Activated B cell treated with CpG ODN at 0.5 μM for 24 hours (primary cell): ENCODE measurements at places on chromosomes 5 and 9.
A peak's percentile ranks its signal among the peaks of the same experiment; 100 is the strongest.

DNA sequence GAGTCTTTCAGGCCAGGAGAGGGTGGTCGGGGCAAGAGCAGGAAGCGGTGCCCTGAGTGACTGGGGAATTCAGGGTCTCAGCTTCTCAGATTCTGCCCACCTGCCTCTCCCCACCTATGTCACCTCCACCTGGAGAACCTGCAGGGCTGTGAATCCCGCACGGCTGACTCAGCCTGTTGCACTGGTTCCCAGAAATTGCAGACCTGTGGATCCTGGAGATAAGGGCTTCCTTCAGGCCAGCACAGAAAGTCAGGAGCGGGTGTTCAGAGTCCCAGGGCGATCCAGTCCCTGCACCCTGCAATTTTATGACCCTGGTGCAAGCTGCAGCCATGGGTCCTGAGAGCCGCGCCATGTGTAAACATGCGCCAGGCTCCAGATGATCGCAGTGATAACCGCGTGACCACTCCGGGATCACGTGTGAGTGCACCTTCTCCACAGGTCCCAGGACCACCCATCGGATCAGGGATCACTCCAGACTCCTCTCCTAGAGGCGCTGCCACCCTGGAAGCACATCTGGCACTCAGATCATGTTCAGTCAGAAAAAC lies 17.8 kb downstream of the IRX4 start:
- DNase-seq, result no peak

DNA sequence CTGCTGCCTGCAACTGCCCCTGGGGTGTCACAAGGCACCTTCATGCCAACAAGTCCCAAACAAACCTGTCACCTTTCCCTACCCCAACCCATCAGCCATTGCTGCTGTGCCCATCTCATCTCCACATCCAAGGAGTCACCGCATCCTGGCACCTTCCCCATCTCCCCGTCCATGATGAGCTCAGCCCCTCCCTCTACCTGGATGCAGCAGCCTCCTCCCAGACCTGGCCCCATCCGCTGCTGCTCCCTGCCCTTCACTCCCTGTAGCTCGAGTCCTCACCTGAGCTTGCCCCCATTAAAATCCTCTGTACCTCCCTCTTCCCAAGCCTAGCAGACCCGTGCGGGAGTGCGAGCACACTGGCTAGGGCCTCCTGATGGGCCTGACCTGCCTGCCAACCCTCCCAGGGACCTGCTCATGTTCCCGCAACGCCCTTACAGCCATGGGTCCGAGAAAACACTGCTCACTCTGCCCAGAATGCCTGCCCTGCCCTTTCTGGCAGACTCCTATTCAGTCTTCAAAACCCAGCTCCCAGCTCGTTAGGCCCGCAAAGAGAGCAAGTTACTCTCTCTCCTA lies 110.6 kb downstream of the ADAMTS2 start:
- no peak for DNase-seq

DNA sequence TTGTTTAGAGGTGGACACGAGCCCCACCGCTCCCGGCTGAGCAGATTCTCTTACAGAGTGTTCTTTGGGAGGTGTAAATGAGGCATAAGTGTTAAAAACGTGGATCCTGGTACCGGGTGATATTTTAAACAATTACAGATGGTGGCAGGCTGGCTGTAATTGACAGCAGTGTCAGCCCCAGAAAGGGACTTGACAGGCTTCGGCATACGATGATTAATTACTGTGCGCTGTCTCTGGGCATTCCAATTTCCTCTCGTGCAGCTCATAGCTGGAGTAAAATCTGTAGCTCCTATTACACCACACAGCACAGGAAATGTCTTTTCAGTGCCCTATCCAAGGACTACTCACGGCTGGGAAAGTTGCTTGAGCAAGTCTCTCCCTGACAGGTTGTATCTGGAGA lies 305.4 kb upstream of the IRX2 start:
- no peak for DNase-seq

DNA sequence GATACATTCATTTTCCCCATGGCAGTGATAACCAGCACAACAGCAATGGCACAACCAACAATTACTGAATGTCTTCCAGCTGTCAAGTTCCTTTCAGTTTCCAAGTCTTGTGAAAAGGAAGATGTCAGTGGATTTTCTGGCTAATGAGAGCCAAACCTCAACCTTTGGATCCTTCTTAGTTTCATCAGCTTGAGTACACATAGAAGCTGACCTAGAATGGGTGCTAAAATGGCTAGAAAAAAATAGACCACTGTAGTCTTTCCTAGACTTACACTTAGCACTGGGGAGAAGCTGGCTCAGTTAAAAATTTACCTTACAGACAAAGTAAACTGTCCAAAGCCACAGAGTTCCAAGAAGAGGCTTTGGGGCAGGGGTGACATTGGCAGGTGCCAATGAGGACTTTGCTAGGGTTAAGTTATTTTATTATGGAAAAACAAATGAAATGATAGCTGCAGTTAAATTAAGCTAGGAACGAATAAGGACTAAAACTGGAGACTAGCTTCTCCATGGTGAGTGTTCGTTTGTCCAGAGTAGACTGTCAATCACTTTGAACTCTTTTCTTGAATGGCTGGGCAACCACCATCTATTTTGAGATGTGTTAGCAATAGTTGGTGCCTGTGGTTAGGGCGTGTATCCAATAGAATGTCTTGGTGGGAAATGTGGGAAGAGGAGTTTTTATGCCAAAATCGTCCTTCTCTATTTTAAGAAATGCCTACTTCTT lies 25.9 kb upstream of the TXN start:
- no peak for DNase-seq

DNA sequence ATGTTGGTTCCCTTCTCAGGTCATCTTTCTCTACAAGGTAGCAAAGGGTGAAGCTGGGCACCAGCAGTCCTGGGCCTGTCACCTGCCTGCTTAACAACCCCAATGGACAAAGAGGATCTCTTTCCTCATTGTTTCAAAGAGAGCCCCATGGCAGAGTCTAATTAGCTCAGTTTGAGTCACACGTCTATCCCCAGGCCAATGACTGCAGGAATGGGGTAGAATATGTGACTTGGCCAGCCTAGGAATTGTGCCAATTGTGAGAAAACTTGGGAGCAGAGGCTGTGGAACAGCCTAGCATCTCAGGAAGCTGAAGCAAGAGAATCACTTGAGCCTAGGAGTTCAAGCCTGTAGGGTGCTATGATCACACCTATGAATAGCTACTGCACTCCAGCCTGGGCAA lies 3.6 kb upstream of the RAPGEF1 start:
- DNase-seq, result no peak

DNA sequence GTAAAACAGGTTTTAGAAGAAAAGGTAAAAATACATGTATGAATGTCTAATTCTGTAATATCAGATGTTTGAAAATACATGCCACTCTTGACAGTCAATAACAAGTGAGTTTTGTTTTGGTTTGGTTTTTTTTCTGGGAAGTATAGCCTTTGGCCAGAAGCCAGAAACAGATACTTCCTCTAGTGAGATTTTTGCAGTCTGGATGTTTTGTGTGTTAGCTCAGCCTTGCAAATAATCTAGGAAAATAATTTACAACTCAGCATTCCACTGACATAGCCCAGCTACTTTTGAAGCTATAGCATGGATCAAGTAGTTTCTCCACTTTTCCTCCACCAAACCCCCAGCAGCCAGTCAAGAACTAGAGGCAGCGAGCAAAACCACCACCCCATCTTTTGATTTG lies 56.7 kb downstream of the SLC1A1 start:
- DNase-seq, result no peak

GRCh38 chr5:179559284-179560252 lies 9.2 kb downstream of the RUFY1 start:
- DNase-seq, result peak; percentile 64

DNA sequence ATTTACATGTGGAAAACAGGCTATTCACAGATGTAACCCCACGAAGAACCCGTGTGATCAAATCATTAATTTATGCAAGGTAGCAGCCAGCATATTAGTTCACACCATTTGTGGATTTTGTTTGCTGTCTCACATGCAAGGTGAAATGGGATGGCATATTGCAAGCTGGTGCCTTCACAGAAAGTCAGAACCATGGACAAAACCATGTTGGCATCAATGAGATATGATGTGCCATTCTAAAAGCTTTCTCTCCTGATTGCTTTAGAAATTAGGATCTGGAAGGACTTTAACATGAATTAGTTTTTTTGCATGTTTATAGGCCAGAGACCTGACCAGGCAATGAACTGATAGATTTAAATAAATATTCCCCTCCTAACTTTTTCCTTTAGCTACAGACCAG lies 129.3 kb downstream of the SEMA6A start:
- no peak for DNase-seq

- DNase-seq, result no peak
Observed at GRCh38 chr5:180213256-180213600, 4.2 kb upstream of the RASGEF1C start.

DNA sequence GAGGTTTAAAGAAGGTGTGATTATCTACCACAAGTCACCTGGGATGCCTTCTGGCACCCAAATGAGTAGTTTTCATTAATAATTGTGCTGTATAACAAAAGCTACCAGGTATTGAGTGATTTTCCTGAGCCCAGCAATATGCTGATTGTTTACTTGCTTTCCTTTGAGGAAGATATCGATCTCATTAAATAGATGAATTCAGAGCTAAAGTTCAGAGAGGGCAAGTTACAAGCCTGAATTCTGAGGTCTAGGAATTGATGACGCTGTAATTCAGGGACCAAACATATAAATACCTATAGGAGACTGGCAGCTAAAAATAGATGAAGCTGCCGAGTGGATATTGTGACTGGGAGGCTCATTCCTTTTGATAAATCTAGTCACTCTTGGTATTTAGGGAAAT lies 1.1 kb downstream of the ERCC6L2 start:
- DNase-seq, result no peak

DNA sequence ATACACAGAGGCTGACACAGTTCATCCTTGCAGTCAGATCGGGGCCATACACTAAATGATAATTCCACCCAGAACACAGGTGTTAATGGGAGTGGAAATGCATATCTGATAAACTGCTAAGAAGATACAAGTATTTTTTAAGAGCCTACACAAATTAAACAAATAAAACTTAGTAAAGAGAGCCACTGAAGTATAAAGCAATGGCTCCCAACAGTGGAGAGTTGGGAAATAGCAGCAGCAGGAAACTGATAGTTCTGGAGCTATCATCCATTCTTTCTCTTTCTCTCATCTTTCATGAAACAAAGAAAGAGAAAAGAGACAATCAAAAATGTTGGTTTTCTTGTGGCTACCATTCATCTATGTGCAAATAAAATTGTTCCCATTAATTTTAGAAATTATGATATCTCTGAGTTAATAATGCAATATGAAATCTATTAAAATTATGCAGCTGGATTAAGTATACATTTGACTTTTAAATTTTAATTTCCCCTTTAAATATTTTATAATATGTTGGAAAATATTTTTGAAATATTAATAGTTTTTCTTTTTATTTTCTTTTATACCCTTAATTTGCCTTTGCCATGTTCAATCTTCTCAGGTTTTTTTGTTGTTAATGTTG lies 120.8 kb downstream of the EMB start:
- DNase-seq, result no peak

GRCh38 chr5:82100303-82101077 lies 128.7 kb downstream of the ATG10 start:
- DNase-seq, result no peak

DNA sequence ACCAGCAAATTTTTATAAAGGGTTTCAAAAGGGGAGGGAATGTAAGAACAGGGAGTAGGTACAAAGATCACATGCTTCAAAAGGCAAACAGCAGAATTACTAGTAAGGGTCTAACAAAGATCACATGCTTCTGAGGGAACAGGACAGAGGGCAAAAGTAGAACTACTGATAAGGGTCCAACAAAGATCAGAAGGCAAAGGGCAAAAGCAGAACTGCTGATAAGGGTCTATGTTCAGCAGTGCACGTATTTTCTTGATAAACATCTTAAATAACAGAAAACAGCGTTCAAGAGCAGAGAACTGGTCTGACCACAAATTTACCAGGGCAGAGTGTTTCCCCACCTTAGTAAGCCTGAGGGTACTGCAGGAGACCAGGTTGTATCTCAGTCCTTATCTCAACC lies 469.5 kb upstream of the PIK3R1 start:
- DNase-seq, result no peak

DNA sequence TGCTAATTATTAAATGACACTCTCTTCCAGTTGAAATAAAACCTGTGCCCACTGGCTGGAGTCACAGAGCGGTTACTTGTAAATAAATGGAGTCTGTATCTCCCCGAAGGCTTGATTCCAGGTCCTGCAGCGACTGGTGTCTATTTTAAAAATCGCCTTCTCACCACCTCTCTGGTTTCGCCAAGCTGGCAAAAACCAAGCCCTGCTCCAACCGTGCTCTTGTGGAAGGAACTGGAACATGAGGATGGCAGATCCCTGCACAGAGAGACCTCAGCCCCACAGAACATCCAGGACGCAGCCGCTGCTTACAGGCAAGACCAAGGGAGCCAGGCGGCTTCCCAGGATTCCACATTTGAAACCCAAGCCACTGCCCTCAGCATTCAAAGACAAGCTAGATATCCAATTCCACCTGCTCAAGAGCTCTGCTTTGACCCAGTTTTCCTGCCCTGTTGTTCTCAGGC lies 15.0 kb downstream of the SEMA4D start:
- no peak for DNase-seq

DNA sequence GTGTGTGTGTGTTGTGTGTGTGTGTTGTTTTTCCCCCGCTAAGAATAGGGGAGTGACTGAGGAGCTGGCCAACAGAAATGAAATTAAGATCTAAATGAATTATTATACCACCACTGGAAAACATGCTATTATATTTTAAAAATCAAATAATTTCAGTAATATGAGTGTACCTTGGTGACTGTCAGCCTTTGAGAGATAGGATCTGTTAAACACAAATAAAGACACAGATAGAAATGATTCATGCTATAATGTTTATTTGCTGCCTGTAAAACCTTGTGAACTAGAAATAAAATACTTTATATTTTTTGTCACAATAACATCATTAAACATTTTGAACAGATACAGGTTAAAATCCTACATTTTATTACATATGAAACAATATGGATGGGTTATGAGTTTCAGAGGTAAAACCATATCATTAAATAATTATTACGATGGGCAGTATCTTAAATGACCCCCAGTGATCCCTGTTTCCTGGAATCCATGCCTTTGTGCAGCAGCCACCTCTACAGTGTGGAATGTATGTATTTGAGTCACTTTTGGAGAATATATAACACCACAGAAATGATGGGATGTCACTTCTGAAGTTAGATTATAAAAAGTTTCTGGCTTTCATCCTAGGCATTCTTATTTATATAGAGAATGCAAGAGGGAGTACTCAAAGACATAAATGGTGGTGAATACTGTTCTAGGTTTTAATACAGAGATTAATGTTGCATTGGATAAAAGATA lies 617.2 kb downstream of the CDH18 start:
- DNase-seq, result no peak

GRCh38 chr9:89442501-89442978 lies 55.4 kb downstream of the SEMA4D start:
- DNase-seq, result no peak

DNA sequence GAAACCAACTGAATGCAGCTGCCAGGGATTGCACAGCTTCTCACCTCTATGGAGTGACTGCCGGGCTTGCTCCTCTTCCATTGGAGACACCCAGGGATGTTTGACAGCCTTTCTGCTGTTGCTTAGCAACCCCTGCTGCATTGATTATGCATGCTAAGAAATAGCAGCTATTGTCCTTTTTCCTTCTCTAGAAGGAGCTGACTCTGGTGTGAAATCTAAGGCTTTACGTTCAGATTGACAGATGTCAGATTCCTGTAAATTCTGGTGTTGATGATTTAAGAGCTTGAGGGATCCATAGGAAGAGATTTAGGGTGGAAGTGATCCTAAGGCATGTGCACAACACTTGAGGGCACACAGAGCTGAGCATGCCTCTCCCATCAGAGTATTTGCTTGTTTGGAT lies 267.7 kb downstream of the NTRK2 start:
- DNase-seq, result no peak
